ENCODE measurements at places on chromosomes 5 and 9.

GRCh38 chr5:4513381-4513780 is 626.7 kb upstream of the ADAMTS16 start:
- no peak for DNase-seq

GRCh38 chr5:93599001-93599379 is 16.0 kb downstream of the NR2F1 start:
- no peak for DNase-seq

DNA sequence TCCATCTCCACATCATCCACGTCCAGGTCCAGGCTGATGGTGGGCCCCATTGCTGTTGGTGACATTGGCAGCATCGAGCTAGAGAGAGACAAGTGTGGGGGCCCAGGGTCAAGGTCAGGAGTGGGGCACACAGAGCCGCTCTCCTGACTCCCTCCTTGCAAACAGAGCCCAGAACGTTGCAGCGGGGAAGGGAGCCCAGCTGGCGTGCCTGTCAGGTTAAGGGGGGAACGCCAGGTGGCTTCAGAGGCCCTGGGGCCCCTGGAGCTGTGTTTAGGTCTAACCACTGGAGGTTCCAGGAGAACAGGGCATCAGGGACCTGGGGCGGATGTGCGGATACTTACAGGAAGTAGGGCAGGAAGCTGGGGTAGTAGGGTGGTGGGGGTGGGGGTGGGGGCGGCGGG is 7.5 kb downstream of the RNF44 start:
- DNase-seq: no peak

DNA sequence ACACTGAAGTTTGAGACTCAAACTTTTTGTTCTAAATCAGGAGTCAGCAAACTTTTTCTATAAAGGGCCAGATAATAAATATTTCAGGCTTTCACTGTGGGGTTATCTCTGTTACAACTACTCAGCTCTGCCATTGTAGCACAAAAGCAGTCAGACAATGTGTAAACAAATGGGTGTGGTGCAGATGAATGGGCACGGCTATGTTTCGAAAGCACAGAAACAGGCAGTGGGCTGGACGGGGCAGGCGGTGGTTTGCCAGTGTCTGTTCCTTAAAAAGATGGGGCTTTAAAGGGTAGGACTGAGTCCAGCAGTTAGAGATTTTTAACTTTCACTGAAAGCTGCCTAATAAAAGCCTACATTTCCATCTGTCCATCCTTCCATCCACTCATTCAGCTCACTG is 48.9 kb downstream of the PFDN1 start:
- no peak for DNase-seq

Measured in ascending aorta (tissue), 2 donors.